ENCODE measurements at places on chromosomes 12 and 14. TPM values are rescaled to one million over a fixed set of nuclear protein-coding genes. Genes with fewer than 3 reads are reported as not detected.

Gene SERPINA5
- total RNA-seq: 9.3 TPM

Gene ULK1
- 34.5 TPM for total RNA-seq

Gene OR10A7
- total RNA-seq: not detected

Gene ACOT6
- total RNA-seq: not detected

Gene ACSM4
- total RNA-seq: not detected

Gene ARG2
- 0.38 TPM for total RNA-seq

Gene GPR84
- total RNA-seq: 0.55 TPM

Gene RNU4-1
- 6,779 TPM for total RNA-seq

Gene NFE2
- 1.6 TPM for total RNA-seq

Gene TAS2R10
- not detected for total RNA-seq

Gene LTBP2
- total RNA-seq: 43.3 TPM

Gene PLXNC1
- total RNA-seq: 3.2 TPM

Gene STAC3
- total RNA-seq: 2.7 TPM

Gene HNF1A
- total RNA-seq: not detected

Gene KSR2
- 0.05 TPM for total RNA-seq

Gene SIX1
- 0.77 TPM for total RNA-seq

Gene AQP2
- total RNA-seq: 0.24 TPM
